ENCODE measurements at places on chromosomes 2 and 18. TPM values are rescaled to one million over a fixed set of nuclear protein-coding genes. Genes with fewer than 3 reads are reported as not detected.

DNA sequence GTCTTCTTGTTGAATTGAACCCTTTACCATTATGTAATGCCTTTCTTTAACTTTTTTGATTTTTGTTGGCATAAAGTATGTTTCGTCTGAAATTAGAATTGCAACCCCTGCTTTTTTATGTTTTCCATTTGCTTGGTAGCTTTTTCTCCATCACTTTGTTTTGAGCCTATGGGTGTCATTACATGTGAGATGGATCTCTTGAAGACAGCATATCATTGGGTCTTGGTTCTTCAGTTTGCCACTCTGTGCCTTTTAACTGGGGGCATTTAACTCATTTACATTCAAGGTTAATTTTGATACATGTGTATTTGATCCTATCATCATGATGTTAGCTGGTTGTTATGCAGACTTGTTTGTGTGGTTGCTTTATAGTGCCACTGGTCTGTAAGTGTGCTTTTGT is 489.4 kb upstream of the TNP1 start:
- H3K27ac ChIP-seq, result no peak overlapping the region
- H3K4me3 ChIP-seq, result no peak overlapping the region
- no peaks in the 10 kb centered on the region for H3K4me1 ChIP-seq
- no peak for DNase-seq

DNA sequence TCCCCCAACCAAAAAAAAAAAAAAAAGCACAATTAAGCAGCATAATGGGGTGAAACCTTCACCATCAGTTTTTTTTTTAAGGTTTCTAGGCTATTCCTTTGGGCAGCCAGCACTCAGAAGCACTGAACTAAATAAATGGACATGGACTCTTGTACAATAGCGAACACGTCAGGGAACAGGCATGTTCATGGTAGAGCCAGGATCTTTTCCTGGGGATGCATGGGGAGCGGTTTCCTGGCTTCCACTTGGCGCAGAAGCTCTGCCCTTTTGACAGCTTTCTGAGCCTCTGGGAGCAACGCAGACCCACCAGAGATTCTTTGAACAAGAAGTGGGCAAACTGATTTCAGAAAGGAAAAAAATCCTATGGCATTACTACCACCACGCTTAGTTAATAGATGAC is 35.0 kb downstream of the ALPK2 start:
- no peak overlapping the region for H3K4me3 ChIP-seq
- no peak for DNase-seq
- peaks cover 8% of the 10 kb centered on the region for H3K4me1 ChIP-seq
- no peaks in the 10 kb centered on the region for H3K27me3 ChIP-seq

- H3K36me3 ChIP-seq, result peaks cover 21% of the 10 kb centered on the region
- no peak overlapping the region for H3K27ac ChIP-seq
- H3K4me1 ChIP-seq, result peaks cover 11% of the 10 kb centered on the region
- no peak for DNase-seq
Measured at GRCh38 chr2:241867776-241868420, 1.6 kb upstream of the RTP5 start.

- no peak overlapping the region for H3K4me3 ChIP-seq
- DNase-seq, result no peak
- H3K27me3 ChIP-seq, result no peaks in the 10 kb centered on the region
- H3K36me3 ChIP-seq, result no peaks in the 10 kb centered on the region
- H3K27ac ChIP-seq, result no peak overlapping the region
- H3K4me1 ChIP-seq, result peaks cover 3% of the 10 kb centered on the region
Measured at GRCh38 chr2:129775952-129776653, 203.4 kb upstream of the RAB6C start.

The GLS gene
- 130 TPM for total RNA-seq
